ENCODE measurements at places on chromosomes 7 and 10. TPM values are rescaled to one million over a fixed set of nuclear protein-coding genes. Genes with fewer than 3 reads are reported as not detected.
A peak's percentile ranks its signal among the peaks of the same experiment; 100 is the strongest.

DNA sequence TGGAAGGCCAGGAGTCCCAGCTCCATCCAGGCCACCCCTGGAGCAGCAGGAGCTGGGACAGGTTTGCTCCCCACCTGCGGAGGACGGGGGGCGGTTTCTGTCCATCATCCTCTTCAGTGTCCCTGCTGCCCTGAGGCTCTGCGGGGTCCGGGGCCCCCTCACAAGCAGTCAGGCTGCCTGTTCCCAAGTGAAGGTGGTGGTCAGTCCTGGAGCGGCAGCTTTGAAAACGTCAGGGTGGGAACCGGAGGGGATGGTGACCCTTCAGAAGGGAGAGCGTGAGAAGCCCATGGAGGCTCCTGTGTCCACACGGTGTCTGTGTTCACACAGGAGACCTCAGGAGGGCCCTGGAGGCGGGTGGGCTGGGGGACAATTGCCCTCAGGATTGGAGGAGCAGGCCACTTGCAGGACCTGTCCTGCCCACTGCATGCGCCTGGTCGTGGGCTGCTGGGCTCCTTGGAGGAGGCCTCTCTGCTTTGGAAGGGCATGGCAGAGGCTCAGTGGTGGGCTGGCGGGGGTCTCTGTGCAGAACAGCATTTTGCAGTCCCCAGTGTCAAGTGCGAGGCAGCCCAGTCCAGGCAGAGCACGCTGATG lies 49.3 kb upstream of the INPP5A start:
- no peak for DNase-seq
- no peak overlapping the region for H3K27ac ChIP-seq
- no peaks in the 10 kb centered on the region for H3K36me3 ChIP-seq
- no peak overlapping the region for H3K4me3 ChIP-seq
- H3K4me1 ChIP-seq: no peaks in the 10 kb centered on the region
- H3K27me3 ChIP-seq: no peaks in the 10 kb centered on the region

- DNase-seq: peak; percentile 60
- H3K4me3 ChIP-seq: no peak overlapping the region
- peaks cover 63% of the 10 kb centered on the region for H3K4me1 ChIP-seq
- H3K27ac ChIP-seq: no peak overlapping the region
- no peaks in the 10 kb centered on the region for H3K27me3 ChIP-seq
These were observed 84.0 kb downstream of the GSAP start for GRCh38 chr7:77331938-77332695.

APBB1IP gene
- 9.2 TPM for total RNA-seq

- no peaks in the 10 kb centered on the region for H3K36me3 ChIP-seq
- H3K27ac ChIP-seq: no peak overlapping the region
- no peak for DNase-seq
- H3K4me1 ChIP-seq: no peaks in the 10 kb centered on the region
These were observed 266.9 kb upstream of the NFE2L3 start for GRCh38 chr7:25885057-25885576.

Measured in thoracic aorta (tissue), 2 donors.